ENCODE measurements at places on chromosomes 4 and X. TPM values are rescaled to one million over a fixed set of nuclear protein-coding genes. Genes with fewer than 3 reads are reported as not detected.
A peak's percentile ranks its signal among the peaks of the same experiment; 100 is the strongest.

GRCh38 chr4:54217642-54218495 is 11.2 kb upstream of the PDGFRA start:
- peak overlapping the region; percentile 80 for H3K4me3 ChIP-seq
- H3K4me1 ChIP-seq: peaks cover 8% of the 10 kb centered on the region
- H3K27ac ChIP-seq: no peak overlapping the region
- H3K36me3 ChIP-seq: peaks cover under 1% of the 10 kb centered on the region

- H3K4me3 ChIP-seq: no peak overlapping the region
- H3K36me3 ChIP-seq: peaks cover 8% of the 10 kb centered on the region
- peak; percentile 6 for DNase-seq
- no peak overlapping the region for H3K27ac ChIP-seq
- H3K4me1 ChIP-seq: no peaks in the 10 kb centered on the region
Observed at GRCh38 chrX:155966876-155967275, 30.6 kb upstream of the IL9R start.

GRCh38 chr4:163614866-163615265 is 120.4 kb downstream of the TMA16 start:
- no peaks in the 10 kb centered on the region for H3K36me3 ChIP-seq
- no peaks in the 10 kb centered on the region for H3K4me1 ChIP-seq
- no peak overlapping the region for H3K27ac ChIP-seq

The JCHAIN gene
- total RNA-seq: not detected

The GLRA3 gene
- total RNA-seq: not detected

The FANCB gene
- 19.5 TPM for total RNA-seq
